Fibroblast of the conjunctiva (primary cell): ENCODE measurements at places on chromosomes 6 and 20.

GRCh38 chr20:33624399-33624798 lies 37.7 kb upstream of the C20orf144 start:
- no peak for DNase-seq

GRCh38 chr6:62775427-62776022 lies 435.7 kb upstream of the FKBP1C start:
- DNase-seq = no peak

DNA sequence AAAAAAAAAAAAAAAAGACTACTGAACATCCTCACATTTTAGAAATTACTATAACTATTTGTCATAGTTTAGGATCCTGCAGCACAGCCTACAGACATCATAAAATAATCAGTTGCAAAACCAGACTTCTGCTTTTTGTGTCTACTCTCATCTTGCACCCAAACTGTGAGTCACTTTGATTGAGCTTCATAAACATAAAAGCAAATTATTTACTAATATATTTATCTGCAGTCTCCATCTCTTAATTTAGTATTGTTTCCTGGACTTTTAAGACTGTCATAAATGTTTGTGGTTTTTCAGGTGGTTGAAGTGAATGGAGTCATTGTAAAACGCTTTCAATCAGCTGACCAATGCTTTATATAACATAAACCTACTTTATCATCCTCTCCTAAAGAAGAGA lies 14.8 kb upstream of the CALHM6 start:
- DNase-seq = no peak

- DNase-seq = no peak
Observed at GRCh38 chr20:49310705-49311104, 32.8 kb upstream of the ZNFX1 start.

- DNase-seq = peak; percentile 36
Observed at GRCh38 chr6:112018619-112019416, 35.1 kb upstream of the CCN6 start.

- DNase-seq = no peak
Observed at GRCh38 chr6:138485586-138486248, 13.6 kb downstream of the NHSL1 start.

DNA sequence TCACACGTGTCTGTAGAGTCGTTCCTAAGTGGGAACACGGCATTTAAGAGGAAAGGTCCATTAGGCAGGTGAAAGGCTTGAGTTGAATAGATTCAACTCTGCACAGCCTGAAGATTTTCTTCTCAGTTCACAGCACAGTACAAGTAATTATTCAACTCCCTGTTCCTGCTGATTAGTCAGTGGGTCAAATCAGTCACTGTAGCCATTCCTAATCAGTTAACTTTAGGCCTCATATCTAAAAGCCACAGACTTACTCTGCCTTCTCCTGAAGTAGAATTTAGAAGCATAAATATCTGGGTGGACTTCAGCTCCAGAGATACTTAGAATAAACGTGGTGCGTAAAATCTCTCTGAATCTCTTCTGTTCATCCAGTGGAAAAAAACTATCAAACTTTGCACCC lies 872.4 kb downstream of the C6orf118 start:
- DNase-seq = no peak

DNA sequence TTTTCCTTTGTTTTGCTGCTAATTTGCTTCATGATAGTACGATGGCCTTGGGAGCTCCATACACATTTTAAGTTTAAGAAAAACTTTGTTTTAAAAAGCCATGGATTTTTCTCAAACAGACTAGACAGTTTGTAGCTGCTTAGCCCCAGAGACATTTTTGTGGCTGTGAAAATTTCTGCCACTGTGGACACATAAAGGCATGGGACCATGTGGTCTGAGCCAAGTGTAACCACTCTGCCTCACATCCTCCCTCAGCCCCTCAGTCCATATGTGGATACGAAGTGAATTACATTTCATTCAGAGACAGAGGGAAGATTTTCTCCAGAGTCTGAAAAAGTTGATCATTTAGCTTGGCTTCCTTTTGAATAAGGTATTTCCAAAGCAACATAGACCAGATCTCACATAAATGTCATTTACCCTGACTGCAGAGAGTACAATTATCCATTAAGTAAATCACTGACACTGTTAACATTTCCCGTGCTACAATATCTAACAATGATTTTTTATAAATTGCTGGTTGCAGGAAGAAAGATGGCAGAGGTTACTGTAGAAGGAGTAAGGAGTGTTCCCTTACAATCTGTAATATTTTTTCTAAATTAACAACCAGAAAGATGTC lies 87.4 kb downstream of the GJA1 start:
- no peak for DNase-seq

DNA sequence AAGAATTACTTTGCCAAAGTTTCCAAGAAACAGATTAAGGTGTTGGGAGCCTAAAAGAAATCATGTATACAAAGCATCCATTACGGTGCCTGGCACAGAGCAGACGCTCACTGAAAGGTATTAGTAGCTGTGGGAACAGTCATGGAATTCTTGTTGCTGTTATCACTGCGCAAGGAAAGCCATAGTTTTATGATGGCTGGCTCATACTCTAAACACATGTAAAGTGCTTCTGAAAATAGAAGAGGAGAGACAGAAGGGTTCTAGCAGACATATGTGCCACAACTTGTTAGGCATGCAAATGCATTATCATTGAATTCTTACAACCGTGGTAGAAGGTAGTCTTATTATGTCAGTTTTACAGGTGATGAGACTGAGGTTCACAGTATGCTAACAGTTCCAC lies 112.4 kb downstream of the TENT5A start:
- DNase-seq = no peak

GRCh38 chr20:12821249-12821648 lies 187.5 kb upstream of the SPTLC3 start:
- DNase-seq = no peak

GRCh38 chr20:35063168-35063567 lies 29.4 kb downstream of the TRPC4AP start:
- DNase-seq = no peak

DNA sequence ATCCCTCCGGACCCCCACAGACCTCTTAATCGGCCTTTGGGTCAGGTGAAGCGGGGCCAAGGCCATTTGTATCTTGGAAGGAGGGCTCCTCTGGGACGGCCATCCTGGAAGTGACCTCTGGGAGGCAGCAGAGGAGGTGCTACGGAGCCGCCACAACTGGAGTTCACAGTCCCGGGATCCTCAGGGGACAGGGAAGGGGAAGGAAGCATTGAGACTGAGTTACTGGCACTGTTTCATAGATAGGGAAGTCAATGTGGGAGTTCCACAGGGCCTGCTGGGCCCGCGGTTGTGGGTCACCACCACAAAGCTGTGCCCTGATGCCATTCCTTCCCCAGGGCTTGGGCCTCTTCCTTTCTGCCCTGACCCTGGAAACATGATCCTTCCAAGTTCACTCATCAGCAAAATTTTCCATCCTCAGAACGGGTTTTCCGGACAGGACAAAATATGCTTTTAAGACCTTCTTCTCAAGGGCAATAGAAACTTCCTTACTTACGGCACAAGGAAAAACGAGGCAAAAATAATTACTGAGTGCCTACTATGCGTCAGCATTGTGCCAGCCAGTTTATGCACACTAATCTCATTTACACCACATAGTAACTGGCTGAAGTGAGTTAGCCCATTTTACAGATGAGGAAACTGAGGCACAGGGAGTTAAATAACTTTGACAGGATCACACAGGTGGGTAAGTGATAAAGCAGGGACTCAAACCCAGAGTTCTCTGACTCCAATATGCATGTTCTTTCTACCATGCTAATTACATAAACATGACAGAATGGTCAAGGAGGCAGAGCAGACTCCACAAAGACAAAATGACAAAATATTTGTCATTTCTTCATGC lies 143.8 kb downstream of the UNC5CL start:
- DNase-seq = no peak

DNA sequence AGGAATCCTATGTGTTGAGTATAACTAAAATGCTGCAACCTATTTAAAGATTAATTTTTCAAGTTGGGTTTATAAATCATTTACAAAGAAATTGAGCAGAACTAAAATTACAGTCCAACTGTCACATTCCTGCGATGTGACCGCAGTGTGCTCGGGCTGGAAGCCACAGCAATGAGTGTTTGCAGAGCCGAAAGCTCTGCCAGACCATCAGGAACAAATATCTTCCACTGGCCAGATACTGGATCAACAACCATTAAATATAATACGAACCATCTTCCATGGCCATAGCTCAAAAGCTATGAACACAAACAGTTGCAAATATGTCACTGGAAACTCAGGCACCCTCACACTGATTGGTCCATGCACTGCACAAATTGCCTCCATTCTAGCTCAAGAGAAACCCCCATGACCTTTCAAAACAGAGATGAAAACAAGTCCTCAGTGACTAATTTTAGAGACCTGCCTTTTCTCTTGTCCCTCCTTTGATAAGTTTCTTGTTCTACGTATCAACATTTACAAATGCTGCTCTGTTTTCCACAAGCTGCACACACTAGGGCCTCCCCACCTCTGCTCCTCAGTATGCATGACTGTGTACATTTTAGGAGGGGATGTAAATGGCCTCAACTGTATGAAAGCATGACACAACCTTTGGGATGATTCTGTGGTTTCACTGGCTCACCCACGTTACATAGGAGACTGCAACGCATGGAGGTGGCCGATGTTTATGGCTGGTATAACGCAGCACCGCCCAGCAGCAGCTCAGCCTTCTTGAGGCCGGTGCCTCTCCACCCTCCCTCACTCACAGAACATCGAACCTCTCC lies 171.7 kb downstream of the WDR27 start:
- DNase-seq = peak; percentile 65

DNA sequence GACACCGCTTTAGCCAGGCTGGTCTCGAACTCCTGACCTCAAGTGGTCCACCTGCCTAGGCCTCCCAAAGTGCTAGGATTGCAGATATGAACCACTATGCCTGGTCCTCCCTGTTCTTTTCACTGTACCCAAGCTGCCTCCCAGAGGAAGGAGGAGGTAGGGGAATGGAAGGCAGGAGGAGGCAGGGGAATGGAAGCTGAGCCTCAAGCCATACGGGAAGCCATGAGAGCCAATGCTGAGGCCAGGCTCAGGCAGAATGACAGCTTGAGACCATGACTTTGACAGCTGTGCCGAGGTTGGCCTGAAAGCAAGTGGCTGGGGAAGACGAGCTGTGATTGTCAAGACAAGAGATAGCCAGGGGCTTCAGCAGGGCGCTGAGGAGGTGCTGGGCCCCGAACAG lies 13.6 kb upstream of the ZNF335 start:
- DNase-seq = no peak

DNA sequence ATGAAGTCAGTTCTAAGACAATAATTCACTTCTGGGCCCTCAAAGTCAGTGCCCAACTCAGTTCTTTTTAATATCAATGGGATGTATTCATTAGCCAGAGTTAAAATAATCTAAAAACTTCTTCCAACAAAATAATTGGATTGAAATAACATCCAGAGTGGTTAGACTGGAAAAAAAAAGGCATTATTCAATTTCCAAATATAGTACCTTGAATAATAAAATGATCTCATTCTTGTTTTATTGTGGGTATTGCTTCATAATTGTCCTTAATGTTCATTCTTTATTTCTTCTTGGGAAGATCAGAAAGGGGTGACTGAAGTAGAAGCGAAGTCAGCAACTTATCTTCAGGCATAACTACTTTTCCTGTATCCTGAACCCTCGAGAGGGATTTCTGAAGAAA lies 85.1 kb upstream of the JARID2 start:
- DNase-seq = no peak

GRCh38 chr20:24984961-24985640 lies 7.5 kb downstream of the APMAP start:
- DNase-seq = no peak

DNA sequence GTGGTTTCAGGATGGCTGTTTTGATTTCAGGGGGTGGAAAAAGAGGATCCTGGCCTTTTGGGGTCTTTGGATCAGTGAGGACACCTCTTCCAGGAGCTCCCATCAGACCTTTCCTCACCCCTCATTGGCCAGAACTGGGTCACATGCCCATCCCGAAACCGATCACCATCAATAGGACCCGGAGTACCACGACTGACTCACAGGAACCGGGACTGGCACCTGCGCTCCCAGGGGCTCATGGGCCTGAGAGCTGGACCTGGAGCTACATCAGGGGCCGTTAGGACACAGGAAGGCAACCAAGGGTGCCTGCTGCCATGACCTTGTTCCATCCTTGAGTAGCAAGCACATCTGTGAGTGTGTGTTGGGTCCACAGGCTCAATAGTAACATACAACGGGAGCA lies 180.4 kb downstream of the BMP7 start:
- no peak for DNase-seq

DNA sequence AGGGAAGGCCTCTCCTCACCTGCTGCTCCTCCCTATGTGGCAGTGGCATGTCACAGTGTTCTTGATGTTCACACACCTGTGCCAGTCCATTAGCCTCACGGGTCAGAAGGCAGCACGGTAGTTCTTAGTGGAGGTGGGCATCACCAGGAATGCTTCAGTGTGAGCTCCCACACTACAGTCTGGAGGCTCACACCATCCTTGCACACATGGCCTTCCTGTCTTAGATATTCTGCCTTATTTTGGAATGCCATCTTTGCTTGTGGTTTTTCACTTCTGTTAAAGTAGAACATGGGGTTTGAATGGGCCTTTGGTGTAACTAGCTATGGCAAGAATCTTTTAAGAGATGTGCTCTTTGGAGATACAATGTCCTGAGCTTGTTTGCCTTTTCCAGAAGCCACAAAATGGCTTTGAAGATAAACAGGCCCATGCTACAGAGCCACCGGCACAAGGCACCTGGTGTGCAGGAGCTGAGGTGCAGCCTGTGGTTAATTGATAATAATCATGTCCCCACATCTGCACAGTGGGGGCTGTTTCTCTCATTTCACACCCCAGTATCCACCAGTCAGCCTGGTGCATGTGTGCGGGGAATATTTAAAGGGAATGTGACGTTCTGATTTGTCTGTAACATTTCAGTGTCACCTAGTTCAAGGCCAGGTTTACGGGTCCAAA lies 3.2 kb upstream of the SLC17A9 start:
- no peak for DNase-seq

DNA sequence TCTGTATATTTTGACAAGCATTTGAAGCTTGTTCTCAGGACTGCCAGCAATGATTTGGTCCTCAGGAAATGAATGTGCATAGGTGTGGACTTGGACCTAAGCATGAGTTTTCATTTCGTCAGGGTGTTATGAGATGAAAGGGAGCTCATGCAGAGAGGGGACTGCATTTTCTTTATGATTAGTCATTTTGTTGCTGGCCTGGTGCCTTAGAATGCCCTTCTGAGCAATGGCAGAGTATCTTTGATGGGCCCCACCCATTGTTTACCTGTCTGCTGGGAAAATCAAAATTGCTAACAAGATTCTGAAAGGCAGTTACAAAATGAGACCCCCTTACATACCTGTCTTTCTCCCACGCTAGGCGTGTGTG lies 51.5 kb upstream of the MTHFD1L start:
- no peak for DNase-seq

DNA sequence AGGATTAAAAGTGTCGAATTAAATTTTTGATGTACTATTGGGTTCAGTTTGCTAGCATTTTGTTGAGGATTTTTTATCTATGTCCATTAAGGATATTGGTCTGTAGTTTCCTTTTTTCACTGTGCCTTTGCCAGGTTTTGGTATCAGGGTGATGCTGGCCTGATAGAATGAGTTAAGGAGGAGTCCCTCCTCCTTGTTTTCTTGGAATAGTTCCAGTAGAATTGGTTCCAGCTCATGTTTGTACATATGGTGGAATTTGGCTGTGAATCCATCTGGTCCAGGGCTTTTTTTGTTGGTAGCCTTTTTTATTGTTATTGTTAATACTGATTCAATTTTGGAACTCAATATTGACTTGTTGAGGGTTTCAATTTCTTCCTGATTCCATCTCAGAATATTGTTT lies 141.8 kb downstream of the SIM1 start:
- no peak for DNase-seq
